Germinal center (tissue), 1 donor: ENCODE measurements at places on chromosomes 1 and 21.

GRCh38 chr1:70143048-70143659 lies 62.2 kb downstream of the LRRC40 start:
- DNase-seq = no peak

DNA sequence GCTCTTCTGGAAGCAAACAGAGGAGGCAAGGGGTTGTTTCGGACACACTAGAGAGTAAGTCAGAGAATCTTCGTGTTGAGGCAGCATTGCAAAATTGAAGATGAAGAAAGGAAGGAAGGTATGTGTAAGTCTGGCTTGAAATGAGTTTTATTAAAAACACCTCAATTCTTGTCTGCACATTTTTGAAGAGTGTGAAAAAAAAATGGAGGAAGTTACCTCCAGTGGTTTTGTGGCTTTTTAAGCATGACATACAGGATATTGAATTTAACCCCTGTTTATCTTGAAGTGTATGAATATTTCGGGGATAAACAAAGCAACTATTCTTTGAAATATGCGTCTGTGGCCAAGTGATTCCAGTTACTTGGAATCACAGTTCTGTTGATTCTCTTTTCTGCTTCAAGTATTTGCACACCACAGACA lies 203.2 kb upstream of the SGIP1 start:
- no peak for DNase-seq

- peak; percentile 55 for DNase-seq
Measured at GRCh38 chr1:244049162-244050013, 1.7 kb upstream of the ZBTB18 start.

- DNase-seq = no peak
Measured at GRCh38 chr1:59419361-59420140, 122.7 kb downstream of the FGGY start.

- no peak for DNase-seq
Measured at GRCh38 chr1:62384276-62385005, 52.4 kb upstream of the USP1 start.

DNA sequence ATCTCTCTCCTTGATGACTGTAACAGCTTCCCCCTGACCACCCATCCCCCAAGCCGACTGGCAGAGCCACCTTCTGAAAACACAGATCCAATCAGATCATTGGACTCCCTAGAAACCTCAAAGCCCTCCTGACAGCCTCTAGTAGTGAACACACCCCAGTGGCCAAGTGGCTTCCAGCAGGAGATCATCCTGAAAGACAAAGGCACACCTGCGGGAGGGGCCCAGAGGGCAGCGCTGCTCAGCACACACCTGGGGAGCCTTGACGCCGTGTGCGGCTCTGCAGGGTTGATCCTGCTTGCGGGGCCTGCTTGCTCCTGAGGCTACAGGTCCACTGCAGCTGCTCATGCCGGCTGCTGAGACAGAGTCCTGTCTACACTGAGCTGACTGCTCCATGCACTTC lies 41.5 kb downstream of the SLC66A1 start:
- no peak for DNase-seq

DNA sequence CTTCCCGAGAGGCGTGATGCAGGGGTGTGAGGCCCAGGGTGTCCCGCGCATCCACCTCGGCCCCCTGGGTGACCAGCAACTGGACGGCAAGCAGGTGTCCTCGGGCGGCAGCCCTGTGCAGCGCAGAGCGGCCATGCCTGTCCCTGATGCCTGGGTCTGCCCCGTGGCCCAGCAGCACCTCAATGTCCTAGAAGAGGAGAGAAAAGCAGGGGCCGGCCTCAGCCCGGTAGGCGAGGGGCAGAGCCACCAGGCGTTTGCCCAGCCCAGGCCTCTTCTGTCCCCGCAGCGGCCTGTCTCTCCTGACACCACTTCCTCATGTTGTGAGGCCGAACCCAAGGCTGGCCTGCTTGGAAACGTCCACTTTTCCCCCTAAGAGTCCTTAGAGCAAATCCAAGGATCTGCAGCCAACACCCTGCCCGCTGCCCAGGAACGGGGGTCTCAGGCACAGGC lies 1.7 kb downstream of the ANKRD65 start:
- no peak for DNase-seq

- DNase-seq = no peak
Measured at GRCh38 chr1:96598416-96599168, 123.0 kb upstream of the PTBP2 start.

GRCh38 chr1:186155594-186155993 lies 219.5 kb downstream of the TPR start:
- peak; percentile 26 for DNase-seq

DNA sequence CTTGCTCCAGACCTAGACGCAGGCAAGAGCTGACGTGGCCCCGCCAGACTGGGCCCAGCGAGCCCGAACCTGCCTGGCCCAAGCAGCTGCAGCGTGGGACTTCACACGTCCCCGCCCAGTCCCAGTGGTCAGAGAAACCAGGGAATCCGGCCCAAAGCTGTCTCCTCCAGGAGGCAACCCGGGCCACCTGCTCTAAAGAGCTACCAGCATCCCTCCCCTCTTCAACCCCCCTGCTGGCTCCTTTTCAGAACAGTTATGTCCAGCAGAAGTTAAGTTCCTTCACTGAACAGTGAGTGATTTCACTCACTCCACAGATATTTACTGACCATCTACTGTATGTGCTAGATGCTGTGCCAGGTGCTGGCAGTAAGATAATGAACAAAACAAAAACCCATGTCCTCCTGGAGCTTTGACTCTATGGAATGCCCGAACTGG lies 2.1 kb upstream of the EFNA1 start:
- no peak for DNase-seq

GRCh38 chr21:43345746-43346409 lies 81.1 kb downstream of the SIK1 start:
- DNase-seq = no peak

DNA sequence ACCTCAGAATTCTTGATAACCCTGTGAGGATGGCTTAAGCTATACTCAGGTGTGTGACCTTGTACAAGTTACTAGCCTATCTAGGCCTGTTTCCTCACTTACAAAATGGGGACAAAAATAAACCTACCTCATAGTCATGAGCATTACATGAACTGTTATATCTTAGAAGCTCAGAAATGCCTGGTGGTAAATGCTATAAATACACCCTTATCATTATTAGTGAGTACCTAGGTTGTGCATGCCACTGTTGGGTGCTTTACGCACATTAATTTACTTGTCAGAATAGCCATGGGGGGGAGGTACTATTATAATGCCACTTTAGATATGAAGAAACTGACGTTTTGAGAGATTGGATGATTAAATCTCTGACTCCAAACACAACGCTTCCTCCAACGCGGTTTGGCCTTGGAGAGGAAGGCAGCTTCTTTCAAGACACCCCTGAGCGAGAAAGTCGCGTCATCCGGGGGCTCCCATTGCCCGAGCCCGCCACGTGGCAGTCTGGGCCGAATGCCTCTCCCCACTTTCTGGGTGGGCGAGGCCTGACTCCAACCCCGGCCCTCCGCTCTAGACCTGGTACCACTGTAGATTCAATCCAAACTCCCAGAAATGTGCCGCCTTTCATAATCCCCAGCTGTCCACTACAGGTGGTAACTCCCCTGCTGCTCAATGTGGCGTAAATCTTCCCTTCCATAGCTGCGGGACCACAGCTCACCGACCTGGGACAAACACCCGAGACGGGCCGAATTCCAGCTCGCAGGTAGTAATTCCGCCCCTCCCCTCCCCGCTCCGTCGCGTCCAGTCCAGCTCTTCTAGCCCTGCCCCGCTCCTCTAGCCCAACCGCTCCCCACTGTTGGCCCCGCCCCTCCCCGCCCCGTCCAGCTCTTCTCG lies 771 bp upstream of the RAD54L start:
- DNase-seq = peak; percentile 41
